ENCODE measurements at places on chromosomes 2 and 18. TPM values are rescaled to one million over a fixed set of nuclear protein-coding genes. Genes with fewer than 3 reads are reported as not detected.
A peak's percentile ranks its signal among the peaks of the same experiment; 100 is the strongest.

DNA sequence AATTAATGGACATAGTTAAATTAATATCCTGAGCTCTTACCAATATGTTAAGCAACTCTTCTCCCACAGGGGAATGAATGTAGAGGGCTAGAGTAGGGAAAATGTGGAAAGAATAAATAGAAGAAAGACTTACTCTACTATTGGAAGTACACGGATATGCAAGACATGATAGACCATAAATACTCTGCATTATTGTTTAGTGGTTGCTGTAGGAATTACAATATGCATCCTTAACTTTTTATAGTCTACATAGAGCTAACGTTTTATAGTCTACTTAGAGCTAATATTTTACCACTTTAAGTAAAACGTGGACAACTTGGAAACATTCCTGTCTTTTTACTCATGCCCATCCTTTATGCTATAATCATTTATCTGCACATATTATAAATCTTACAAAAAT, 163.8 kb upstream of the GALNT5 start:
- no peak for DNase-seq

DNA sequence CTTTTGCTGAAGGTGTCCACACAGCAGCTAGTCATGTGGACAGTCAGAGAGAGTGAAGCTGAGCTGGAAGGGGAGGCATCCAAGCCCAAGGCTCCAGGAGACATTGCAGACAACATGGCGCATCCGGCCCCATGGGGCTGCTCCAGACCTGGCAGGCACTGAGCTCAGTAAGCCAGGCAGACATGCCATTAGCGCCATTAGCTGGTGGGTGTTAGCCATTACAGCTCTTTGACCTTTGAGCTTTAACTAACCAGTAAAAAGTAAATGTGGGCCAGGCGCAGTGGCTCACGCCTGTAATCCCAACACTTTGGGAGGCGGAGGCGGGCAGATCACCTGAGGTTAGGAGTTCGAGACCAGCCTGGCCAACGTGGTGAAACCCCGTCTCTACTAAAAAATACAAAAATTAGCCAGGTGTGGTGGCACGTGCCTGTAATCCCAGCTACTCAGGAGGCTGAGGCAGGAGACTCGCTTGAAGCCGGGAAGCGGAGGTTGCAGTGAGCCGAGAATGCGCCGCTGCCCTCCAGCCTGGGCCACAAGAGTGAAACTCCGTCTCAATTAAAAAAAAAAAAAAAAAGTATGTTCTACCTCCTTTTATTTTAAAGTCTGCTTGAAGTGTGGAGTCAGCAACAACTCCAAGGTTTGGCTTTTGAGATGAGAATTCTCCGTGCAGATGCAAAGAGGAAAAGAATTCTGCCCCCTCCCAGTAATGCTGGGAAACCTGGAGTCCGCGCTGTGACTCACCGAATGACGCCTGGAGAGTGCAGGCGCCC, 69.4 kb downstream of the TWSG1 start:
- DNase-seq, result no peak

CXCR1 gene
- not detected for total RNA-seq

SERPINB7 gene
- total RNA-seq, result 18.0 TPM

MEP1B gene
- not detected for total RNA-seq

DNA sequence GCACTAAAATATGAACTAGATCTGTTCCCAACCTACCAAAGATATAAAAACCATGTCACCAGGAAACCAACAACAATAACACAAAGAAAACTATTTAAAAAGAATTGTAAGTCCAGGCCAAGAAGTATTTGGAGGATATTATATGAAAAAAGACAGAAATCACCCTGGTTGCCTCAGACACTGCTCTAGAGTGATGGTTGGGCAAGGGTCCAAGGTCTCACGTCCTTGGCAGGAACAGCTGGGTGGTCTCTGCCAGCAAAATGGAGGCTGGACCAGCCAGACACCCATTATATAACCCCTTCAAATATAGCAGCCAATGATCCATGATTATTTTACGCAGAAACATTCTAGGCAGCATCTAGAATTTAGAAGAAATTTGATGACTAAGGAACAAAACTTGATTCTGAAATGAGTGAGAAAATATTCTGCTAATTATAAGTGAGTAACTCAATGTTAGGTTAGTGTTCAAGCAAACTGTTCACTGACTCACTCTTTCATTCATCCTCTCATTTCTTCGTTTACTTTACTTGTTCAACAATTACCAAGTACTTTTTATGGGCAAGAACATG, 35.4 kb downstream of the MRPL35 start:
- no peak for DNase-seq

KIF5C gene
- total RNA-seq, result 24.3 TPM

PELI1 gene
- total RNA-seq, result 23.8 TPM

DNA sequence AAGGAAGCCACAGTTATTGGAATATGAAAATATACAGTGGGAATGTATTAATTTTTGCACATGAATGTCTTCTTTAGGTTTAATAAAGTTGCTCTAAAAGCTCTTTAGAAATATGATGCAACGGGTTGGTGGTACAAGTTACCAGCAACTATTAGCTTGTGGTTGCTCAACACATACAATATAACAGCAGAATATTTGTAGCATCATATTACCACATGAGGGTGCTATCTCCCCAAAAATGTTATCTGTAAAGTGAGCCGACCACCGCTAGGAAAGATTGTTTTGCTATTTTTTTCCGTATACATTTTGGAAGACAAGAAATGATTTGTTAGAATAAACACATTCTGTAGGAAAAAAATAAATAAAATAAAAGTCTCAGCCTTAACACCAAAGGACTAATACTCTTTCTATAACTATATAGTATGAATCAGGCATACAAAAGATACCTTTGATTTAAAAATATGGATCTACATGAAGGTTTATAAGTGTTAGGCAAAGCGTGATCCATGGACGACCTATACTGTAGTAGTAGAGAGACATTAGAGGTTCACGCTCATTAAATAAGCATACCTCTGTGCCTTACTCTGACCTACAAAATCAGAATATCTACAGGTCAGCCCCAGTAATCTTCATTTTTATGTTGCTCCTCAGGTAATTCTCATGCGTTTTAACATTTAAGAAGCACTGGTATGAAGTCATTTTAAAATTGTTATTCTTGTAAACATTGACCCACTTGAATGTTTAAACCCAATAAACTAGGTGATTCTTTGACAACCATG, 1110.6 kb upstream of the ACVR2A start:
- DNase-seq, result peak; percentile 24

- DNase-seq, result no peak
Measured at GRCh38 chr2:72926811-72927465, 9.6 kb downstream of the EMX1 start.

COL4A4 gene
- 0.62 TPM for total RNA-seq

GRCh38 chr2:43818761-43819160, 19.9 kb downstream of the ABCG5 start:
- peak; percentile 47 for DNase-seq

DNA sequence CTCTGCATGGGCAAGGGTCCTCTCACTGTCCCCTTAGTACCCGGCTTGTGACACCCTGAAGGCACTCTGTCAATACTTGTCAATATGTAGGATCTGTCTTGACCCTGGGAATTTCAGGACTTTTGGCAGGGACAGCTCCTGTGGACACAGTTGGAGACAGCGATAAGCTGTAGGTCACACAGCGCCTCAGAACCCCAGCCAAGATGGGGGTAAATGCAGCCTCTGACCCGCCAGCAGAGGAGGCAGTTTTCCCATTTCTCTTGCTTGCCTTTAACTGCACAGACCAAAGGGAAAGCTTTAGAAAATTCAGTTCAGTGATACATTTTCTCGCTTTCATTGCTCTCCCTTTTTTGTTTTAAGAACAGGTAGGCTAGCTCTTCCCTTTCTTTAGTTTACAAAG, 54.8 kb upstream of the KLHL29 start:
- DNase-seq, result no peak

DNA sequence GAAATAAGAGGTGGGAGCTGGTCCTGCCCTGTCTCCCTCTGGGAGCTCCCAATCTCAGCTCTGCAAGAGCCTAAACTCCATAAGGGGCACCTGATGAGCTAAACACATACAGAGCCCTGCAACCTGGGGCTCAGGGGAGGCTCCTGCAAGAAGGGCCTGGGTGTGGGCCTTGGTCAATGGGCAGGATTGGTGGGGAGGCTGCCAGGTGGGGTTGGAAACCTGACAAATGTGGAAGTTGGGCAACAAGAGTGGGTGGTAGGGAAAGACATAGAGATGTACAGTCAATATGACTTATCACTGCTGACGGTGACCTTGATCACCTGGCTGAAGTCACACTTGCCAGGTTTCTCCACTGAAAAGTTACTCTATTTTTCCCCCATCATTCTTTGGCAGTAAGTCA, 209.9 kb downstream of the TTC32 start:
- DNase-seq, result no peak

- peak; percentile 27 for DNase-seq
Measured at GRCh38 chr2:128754246-128754724, 435.6 kb upstream of the HS6ST1 start.

GRCh38 chr2:117832905-117833613, 18.6 kb downstream of the DDX18 start:
- DNase-seq, result peak; percentile 11

DNA sequence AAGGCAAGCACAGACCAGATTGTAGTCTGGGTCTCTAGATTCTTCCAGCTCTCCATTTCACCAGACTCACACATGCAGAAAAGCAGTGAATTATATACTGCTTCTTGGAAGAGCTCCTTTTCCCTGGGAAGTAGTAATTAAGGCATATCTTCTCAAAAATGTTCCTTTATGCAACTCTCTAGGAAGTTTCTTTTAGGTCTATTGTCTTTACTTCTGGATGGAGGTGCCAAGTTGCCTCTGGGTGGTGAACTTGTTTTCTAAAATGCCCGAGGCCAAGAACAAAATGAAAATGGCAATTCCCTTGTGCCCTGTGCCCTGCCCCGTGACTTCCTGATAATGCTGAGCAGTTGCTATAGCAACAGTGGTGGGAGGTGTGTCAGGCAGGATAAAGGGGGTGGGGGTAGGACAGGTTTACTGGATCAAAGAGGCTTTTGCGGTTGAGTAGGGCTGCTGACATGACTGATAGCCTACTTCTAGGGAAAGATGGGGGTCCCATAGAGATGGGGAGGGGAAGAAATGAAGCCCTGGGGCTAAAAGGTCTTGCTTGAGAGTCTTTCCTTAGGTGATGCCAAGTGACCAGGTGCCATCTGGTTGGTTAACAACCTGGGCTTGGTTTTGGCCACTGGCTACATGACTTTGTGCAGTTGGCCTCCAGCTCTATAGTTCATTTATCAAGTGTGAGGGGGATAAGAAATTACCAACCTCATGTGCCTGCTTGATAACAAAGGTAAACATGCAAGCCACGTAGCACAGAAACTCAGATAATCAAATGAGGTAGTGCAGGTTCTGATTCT, 11.8 kb downstream of the IGFBP2 start:
- DNase-seq, result no peak

AQP12B gene
- not detected for total RNA-seq

DNA sequence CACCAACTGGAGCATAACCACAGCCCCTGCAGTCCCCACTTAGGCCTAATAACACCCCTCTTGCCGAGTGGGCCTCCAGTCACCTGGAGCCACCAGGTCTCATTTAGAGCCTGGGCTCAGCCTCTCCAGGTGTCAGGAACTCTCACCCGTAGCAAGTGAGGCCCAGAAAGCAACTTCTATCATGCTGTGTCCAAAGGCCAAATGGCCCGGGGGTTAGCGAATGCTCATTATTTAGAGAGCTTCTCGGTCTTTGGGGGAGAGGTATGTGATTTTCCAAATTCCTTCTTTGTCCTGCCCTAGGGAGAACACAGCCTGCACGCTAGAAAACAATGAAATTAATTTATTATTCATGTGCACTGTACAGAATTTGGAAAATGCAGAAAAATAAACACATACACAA, 109.9 kb upstream of the PTPRM start:
- no peak for DNase-seq

GRCh38 chr2:56348392-56349210, 164.8 kb downstream of the CCDC85A start:
- no peak for DNase-seq

GRCh38 chr2:22079583-22079982, 955.8 kb downstream of the TDRD15 start:
- DNase-seq, result no peak

GRCh38 chr2:176534798-176535466, 265.7 kb downstream of the MTX2 start:
- DNase-seq, result peak; percentile 77

DNA sequence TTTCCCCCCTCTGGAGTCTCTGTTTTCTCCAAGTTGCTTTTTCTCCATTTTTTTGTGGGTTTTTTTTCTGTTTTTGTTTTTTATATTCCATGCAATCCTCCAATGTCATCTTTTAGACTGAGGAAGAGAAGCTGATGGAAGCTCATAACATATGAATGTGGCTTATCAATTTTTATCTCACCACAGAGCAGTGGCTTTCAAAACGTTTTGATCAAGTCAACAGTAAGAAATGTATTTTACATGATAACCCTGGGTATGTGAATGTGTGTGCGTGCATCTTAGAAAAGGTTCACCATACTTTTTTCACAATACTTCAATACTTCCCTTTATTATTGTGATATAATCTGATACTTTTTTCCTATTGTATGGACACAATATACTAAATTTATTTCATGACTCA, 64.6 kb upstream of the CDCA7 start:
- peak; percentile 61 for DNase-seq

DNA sequence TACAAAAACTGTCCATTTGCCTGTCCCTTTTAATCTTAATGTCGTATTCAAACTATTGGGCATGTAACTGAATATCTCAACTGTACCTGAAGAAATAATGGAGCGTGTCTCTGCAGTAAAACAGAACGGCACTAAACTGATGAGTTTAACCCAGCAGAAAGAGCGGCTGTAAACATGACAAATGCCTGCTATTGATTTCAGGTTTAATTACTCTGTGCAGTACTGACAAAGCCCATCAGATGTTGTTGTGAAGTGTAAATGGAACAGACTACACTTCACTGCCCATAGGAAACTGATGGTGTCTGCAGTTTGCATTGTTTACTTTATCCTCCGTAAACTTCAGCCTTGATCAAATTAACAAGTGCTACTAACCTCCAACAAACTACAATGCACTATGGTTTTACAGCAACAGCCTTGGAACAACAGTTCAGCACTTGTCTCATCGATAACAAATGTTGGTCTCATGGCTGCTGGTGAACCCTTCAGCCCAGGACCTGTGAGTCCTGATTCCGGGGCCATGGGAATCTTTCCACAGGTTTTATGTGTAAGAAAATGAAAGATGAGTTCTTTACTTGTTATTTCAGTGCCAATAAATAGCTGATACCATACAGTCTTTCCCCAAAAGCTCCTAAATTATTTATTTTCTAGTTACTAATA, 316.5 kb downstream of the CCDC178 start:
- DNase-seq, result no peak

DNA sequence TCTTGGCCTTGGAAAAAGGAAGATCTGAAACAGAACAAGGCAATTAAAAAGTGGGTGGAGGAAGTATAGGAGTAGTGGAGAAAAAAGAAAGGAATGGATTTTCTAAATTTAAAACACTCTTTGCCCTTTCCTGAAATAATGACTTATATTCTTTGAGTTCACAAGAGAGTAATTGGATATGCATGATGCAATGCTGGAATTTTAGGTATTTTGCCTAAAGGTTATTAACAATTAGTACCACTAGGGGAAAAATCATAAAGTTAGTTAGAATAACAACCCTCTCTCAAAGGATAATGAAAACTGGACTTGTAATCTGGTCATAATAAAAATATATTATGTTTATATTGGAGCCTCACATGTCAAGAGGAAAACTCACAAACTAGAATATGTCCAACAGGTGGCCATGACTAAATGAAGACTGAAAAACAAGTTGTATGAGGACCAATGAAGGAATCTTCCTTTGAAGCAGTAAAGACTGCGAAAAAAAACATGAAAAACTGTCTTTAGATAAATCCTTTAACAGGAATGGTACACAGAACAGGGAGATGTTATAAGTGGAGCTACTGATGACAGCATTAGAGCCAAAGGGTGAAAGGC, 281.8 kb downstream of the NCKAP5 start:
- no peak for DNase-seq
